Activated naive CD4-positive, alpha-beta T cell (primary cell): ENCODE measurements at places on chromosomes 7 and 10.

DNA sequence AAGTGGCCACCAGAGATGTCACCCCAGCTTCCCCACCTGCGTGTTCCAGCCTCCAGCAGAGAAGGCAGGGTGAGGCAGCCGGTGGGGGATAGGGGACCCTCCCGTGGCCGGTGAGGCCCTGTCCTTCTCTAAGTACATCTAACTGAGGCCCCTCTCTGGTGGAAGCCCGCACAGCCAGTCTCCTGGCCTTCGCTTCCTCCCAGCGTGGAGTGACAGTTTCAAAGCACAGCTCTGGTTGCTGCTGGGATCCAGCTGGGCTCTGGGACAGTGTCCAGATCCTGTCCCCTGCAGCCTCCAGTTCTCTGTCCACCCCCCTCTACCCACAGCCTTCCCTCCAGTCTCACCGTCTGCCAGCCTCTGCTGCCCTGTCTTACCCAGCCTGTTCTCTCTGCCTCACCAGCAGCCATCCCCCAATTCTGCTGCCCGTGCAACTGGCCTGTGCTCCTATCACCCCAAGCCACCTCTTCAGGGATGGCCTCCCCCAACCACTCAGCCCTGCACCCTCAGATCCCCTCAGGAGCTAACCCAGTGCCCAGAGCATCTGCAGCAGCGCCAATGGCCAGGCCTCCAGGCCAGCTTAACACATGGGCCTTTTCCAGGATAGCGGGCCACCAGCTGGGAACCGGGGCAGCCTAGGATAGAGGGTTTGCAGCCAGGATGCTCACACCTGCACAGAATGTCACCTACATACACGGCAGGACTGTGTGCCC lies 16.3 kb upstream of the SH2B2 start:
- DNase-seq = no peak

GRCh38 chr7:152351168-152351567 lies 84.6 kb downstream of the KMT2C start:
- DNase-seq = no peak

GRCh38 chr7:121212036-121212435 lies 116.8 kb upstream of the WNT16 start:
- DNase-seq = no peak

- no peak for DNase-seq
These were observed 3.8 kb upstream of the STN1 start for GRCh38 chr10:103921750-103922195.

DNA sequence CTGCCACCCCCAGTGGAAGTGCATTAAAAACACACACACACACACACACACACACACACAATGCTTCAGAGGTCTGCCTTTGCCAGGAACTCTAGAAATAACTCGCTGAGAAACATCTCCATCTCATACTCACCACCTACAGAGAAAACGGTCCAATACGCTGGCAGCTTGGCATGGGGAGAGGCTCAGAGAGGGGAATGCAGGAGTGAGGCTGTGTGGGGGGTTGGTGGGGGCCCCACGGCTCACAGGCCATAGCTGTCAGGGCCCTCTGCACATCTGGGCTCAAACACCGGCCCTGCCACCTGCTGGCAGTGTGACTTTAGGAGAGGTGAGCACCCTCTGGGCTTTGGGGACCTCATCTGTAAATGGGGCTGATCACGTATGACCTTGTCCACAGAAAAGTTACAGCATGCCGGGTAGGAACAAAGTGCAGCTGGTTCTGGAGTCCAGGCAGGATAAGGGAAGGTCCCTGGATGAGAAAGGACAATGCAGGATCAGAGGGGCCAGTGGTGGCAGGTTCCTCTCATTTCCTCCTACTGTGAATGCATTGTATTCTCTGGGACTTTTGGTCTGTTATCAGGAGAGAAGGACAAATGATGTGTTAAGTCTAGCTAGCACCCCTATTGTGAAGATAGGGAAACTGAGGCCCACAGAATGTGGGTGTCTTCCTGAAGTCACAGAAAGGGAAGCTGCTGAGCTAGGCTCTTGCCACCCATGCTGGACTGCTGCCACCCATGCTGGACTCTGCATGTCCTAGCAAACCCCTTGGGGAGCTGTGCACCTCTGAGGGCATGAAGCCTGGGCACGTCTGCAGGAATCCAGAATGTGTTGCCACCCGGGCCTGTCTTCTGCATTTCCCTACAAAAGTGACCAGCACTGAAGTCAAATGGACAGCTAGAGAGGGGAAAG lies 404.6 kb downstream of the RPS24 start:
- DNase-seq = no peak

- no peak for DNase-seq
These were observed 51.8 kb downstream of the LRMDA start for GRCh38 chr10:75483188-75483587.

DNA sequence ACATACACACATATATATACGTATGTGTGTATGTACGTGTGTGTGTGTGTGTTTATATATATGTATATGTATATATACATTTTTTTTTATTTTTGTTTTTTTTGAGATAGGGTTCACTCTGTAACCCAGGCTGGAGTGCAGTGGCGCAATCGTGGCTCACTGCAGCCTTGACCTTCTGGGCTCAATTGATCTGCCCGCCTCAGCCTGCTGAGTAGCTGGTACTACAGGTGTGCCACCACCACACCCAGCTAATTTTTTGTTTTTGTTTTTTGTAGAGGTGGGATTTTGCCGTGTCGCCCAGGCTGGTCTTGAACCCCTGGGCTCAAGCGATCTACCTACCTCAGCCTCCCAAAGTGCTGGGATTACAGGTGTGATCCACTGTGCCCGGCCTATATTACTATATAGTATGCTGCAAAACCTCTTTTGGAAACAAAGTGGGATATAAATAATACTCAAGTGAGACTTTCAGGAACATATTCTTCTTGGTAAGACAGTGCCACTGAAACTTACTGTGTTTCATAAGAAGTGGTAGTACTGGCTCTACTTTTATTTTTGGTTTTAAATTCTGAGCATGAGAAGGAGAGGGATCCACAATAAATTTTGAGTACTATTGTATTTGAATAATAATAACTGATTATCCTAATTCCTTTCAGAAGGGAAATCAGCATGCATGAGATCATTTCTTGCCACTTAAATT lies 51.0 kb downstream of the MLLT10 start:
- DNase-seq = no peak

DNA sequence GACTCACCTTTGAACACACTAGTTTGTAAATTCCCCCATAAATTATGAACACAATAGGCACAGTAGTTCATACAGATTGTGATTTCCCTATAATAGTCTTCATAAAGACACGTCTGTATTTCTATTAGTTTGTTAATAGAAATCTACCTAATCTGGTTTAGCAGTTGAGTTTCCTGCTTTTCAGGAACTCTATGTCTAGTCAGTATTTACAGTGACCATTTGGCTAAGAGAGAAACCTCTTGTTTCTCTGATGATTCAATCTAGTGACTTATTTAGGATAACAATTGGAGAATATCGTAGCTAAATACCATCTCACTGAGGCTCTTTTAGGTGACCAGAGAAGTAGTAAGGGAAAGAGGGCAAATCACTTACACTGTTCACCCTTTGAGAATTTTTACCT lies 5.9 kb upstream of the HERPUD2 start:
- no peak for DNase-seq

GRCh38 chr7:82179311-82179710 lies 264.3 kb downstream of the CACNA2D1 start:
- DNase-seq = no peak

DNA sequence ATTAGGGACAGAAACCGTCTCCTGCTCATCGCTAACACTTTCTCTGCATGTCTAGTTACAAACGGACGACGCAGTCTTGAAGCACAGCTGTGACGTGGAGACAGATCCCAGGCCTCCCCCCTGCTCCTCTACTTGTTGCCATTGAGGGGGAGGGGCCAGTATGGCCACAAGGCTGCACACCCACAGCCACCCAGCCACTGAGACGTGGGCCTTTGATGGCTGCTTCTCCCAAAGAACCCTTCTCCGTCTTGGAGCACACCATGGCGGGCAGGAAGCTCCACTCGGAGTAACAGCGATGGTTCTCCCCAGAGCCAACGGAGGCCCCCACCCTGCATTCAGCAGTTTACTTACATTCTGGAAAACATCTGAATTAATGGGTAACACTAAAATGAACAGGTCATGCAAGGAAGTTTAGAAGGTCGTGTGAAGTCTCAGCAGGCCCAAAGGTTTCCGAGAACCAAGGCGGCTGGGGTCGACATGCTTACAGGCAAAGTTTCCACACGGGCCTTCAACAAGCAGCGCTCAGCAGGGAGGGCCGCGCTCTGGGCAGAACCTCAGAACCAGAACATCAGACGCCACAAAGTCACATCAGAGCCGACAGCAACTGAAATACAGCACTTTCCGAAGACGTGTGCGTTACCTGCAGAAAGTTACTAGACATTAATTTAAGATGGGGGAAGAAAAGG lies 169.6 kb downstream of the DIP2C start:
- DNase-seq = no peak

- DNase-seq = no peak
These were observed 28.9 kb upstream of the STK17A start for GRCh38 chr7:43553999-43554398.

- DNase-seq = no peak
These were observed 43.6 kb downstream of the MINDY4 start for GRCh38 chr7:30814700-30815387.

DNA sequence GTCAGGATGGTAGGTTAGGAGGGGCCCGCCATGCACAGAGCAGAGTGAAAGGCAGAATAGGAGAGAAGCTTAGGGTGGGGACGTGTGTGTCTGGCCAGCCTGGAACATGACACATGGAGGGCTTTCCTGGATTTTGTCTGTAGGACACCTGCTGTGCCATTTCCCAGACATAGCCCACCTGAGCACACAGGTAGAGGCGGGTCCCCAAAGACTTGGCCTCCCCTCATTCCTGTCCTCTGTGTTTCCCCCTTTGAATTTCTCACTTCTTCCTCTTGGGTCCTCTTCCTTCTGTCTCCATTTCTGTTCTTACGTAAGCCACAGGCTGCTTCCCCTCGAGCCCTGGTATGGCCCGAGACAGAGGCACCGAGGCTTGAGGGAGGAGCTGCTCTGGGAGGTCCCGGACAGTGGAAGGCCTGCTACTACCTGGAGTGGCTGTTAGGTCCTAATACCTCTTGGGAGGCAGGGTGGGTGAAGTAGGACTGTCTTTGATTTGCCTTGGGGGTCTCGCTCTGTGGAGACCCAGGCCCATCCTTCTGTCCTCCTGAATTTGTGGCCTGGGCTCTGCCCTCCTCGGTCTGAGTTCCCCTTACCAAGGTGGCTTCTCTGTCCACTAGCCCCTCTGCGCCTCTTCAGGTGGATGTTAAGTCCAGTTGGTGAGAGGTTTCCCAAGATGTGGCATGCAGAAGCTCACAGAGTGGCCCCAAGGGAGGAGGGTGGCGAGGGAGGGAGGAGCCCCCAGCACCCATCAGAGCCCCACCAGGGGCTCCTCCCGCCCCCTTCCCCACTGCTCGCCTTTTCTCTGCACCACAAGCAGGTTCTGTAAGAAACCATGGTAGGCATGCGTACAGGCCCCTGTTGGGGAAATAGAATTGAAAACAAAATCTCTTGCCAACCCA lies 5.5 kb downstream of the ZNF775 start:
- no peak for DNase-seq

DNA sequence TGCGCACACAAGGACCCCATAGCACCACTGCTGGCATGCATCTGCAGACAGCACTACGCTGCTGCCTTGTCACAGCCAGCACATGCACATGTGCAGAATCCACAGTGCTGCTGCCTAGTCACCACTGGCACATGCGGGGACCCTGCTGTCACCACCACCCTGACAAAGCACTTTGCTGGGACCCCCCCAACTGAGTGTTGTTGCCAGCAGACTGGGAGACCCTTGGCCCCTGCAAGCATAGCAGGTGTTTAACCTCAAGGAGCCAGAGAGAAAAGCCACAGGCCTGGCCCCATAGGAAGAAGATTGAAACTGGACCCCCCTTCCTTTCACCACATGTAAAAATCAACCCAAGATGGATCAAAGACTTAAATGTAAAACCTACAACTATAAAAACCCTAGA lies 211.2 kb downstream of the ITGB1 start:
- DNase-seq = no peak

DNA sequence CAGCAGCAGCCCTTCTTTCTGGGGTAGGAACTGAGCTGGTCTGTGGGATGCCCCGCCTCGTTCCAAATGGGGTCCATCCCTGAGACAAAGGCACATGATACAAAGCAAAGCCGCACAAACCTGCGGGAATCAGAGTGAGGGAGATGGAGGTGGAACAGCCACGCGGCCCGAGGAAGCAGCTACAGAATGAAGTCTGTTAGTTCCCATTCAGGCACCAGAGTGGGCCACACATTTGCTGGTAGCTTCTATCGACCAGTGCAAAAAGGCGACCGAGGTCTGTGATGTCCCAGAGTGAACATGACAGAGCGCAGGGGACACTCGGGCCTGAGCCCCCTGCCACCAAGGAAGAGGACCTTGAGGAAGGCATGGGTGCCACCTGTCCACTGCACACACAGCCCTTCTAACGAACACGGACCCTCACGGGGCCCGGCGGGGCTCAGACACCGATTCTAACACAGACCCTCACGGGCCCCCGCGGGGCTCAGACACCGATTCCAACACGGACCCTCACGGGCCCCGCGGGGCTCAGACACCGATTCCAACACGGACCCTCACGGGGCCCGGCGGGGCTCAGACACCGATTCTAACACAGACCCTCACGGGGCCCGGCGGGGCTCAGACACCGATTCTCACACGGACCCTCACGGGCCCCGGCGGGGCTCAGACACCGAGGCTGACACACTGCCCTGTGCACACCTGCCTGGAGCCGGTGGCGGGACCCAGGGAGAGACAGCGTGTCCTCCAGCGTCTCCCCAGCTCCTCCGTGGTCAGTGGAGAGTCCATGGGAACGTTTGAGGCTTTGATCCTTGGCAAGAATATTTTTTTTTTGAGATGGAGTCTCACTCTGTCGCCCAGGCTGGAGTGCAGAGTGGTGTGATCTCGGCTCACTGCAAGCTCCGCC lies 32.8 kb upstream of the FAM20C start:
- DNase-seq = no peak

- no peak for DNase-seq
These were observed 199.0 kb downstream of the HTR7 start for GRCh38 chr10:90658791-90659190.

DNA sequence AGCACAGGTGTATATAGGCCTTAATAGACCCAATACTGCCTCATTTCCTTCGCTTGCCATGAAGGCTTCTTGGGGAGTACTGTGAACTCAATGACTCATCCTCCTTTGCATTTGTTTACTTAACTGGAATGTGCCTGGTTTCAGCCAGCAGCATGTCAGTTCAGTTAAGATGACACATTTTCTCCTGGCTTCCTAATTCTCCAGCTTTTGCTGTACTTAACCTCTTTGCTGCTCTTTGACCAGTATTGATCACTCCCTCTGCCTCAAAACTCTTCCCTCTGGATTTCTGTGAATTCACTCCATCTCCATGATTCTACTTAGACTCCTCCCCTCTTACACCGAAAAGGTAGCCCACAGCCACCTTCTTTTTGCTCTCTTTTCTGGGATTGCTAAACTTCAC lies 135.7 kb downstream of the MAGI2 start:
- no peak for DNase-seq

GRCh38 chr10:132149271-132149670 lies 37.5 kb upstream of the DPYSL4 start:
- no peak for DNase-seq

DNA sequence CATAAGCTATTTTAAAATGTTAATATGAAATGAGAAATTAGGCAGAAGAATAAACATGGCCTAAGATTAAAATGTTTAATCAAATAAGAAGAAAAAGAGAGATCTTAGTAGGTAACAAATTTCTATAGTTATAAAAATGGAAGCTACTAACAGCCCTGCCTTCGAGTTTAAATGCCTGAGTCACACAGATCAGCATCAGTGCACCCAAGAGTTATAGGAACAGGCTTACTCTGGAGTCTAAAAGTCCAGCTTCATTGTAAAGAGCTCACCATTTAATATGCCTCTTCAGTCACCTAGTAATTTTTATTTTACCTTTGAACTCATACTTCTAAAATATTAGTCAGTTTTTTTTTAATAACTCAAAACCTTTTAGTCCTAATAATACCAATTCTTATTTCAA lies 52.6 kb downstream of the BRI3 start:
- DNase-seq = no peak
